ENCODE measurements at places on chromosomes 5 and 9. TPM values are rescaled to one million over a fixed set of nuclear protein-coding genes. Genes with fewer than 3 reads are reported as not detected.
A peak's percentile ranks its signal among the peaks of the same experiment; 100 is the strongest.

DNA sequence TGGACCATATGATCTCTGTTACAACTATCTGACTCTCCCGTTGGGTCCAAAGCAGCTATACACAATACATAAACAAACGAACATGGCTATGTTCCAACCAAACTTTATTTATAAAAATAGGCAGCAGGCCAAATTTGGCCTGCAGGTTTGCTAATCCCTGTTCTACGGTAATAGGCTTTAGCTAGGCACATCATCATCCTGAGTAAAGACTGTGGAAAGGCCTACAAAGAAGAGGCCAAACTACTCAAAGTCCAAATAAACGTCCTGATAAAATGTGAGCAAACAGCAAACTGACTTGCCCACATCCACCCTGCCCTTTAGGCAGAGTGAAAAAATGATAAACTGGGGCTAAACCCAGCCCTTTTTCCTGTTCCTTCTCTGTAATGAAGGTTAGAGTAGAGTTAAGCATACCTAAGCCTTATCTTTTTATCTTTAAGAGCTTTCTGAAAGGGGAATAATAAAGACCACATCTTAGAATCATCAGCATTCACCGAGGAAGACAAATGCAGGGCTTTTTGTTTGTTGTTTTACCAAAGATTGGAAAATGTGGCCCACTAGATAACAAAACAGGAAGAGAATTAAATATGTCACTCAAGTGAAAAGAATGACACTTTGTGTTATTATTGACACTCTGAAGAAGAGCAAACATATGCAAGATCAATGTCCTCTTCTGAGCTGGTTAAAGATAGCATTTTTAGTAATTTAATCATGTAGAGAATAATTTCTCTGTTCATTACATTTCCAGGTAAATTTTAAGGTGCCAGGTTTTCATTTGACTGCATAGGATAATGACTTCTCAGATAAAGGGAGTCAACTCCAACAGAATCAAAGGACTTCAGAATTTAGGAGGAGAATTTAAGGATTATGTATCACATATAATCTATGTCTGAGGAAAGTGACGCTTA, 160.0 kb upstream of the GNA14 start:
- H3K4me1 ChIP-seq, result no peaks in the 10 kb centered on the region
- H3K4me3 ChIP-seq, result no peak overlapping the region
- H3K36me3 ChIP-seq, result no peaks in the 10 kb centered on the region
- no peak for DNase-seq
- no peaks in the 10 kb centered on the region for H3K27me3 ChIP-seq

GRCh38 chr5:90334741-90335140, 74.8 kb downstream of the CETN3 start:
- no peaks in the 10 kb centered on the region for H3K27me3 ChIP-seq
- no peak overlapping the region for H3K4me3 ChIP-seq
- H3K36me3 ChIP-seq, result no peaks in the 10 kb centered on the region

- H3K27ac ChIP-seq, result no peak within 1 kb of the TSS
- no peaks in the 10 kb centered on the region for H3K36me3 ChIP-seq
- no peak within 1 kb of the TSS for H3K4me3 ChIP-seq
- peaks cover 22% of the 10 kb centered on the region for H3K4me1 ChIP-seq
Observed at GRCh38 chr9:122370869-122371755, at the start of gene PTGS1. Gene PTGS1 (plus strand): TSS chr9:122371024. CDS start chr9:122371085, 61 bp downstream.

GRCh38 chr9:81132318-81132717, 557.0 kb downstream of the TLE1 start:
- no peak for DNase-seq
- no peaks in the 10 kb centered on the region for H3K36me3 ChIP-seq
- no peak overlapping the region for H3K4me3 ChIP-seq
- H3K27me3 ChIP-seq, result no peaks in the 10 kb centered on the region
- H3K27ac ChIP-seq, result no peak overlapping the region

DNA sequence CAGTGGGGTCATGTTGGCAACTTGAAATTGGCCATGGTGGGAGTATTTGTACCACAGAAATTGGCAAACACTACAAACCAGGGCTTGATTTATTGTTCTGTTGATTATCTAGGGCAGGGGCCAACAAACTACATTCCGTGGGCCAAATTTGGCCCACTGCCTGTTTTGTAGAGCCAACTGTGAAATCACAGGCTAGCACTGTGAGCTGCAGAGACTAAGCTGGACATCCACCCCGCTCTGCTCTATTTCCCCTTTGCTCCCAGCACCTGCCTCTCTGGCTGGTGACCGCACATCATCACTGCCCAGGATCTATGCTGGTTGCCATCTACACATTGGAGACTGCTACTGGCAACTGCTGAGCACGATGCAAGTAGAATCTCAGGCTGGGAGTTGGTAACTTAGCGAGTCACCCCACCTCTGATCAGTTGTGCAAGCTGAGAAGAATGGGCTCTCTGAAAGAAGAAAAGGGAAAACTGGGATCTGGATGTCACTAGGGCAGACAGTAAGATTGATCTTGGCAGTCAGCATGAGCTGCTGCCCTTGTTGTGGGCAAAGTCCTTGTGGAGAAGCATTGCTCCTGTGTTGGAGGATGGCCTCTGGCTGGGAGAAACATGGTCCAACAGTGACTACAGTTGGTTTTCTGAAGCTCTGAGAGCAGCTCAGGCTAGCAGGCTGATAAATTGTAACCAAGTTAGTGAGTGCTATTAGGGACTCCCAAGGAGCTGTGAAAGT, 144.7 kb upstream of the RAD23B start:
- H3K36me3 ChIP-seq, result no peaks in the 10 kb centered on the region
- H3K4me3 ChIP-seq, result no peak overlapping the region
- H3K27me3 ChIP-seq, result no peaks in the 10 kb centered on the region
- H3K4me1 ChIP-seq, result no peaks in the 10 kb centered on the region
- no peak overlapping the region for H3K27ac ChIP-seq

- no peak overlapping the region for H3K27ac ChIP-seq
- no peaks in the 10 kb centered on the region for H3K27me3 ChIP-seq
- H3K36me3 ChIP-seq, result no peaks in the 10 kb centered on the region
Observed at GRCh38 chr9:12463641-12464040, 229.5 kb upstream of the TYRP1 start.

The SLC46A2 gene
- 0.11 TPM for total RNA-seq

The SLC44A1 gene
- total RNA-seq, result 111 TPM

The TPPP gene
- 17.4 TPM for total RNA-seq

The ABITRAM gene
- total RNA-seq, result 14.9 TPM

DNA sequence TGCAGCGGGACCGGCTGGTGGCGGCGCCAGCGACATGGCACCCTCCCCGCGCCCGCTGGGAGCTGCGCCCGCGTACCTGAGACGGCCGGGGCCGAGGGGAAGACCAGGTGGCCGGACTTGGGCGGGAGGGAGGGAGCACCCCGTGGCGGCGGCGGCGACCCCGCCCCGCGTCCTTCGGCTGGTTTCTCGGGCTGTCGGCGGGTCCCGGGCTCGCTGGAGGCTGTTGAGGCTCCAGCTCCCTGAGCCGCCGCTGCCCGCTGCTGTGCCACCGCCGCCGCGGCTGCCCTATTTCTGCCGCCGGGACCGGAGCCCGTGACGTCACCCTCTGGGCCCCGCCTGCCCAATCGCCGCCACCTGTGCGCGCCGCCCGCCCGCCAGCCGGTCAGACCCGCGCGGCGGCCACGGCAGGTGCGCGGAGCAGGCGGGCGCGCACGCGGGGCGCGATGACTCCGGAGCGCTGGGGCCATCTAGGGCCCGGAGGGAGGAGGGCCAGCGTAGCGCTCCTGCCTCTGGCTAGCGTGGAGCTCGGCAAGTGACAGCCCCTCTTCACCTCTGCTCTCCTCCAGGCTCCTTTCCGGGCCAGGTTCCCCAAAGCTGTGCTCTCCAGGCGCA, at the start of gene FSTL4:
Gene FSTL4 (minus strand): TSS at position 293 of the 612 bp plus-strand sequence.
- H3K4me3 ChIP-seq, result peak within 1 kb of the TSS; percentile 38
- H3K4me1 ChIP-seq, result peaks cover 17% of the 10 kb centered on the region
- no peaks in the 10 kb centered on the region for H3K36me3 ChIP-seq
- no peak within 1 kb of the TSS for H3K27ac ChIP-seq

- H3K4me3 ChIP-seq, result no peak overlapping the region
- no peaks in the 10 kb centered on the region for H3K36me3 ChIP-seq
- peaks cover 3% of the 10 kb centered on the region for H3K4me1 ChIP-seq
- H3K27ac ChIP-seq, result no peak overlapping the region
Observed at GRCh38 chr5:17828681-17829080, 194.4 kb downstream of the TAF11L14 start.

GRCh38 chr5:142874540-142874939, 104.4 kb downstream of the ARHGAP26 start:
- no peak for DNase-seq
- H3K27ac ChIP-seq, result no peak overlapping the region
- H3K4me3 ChIP-seq, result no peak overlapping the region
- no peaks in the 10 kb centered on the region for H3K27me3 ChIP-seq
- no peaks in the 10 kb centered on the region for H3K36me3 ChIP-seq
- peaks cover 21% of the 10 kb centered on the region for H3K4me1 ChIP-seq

- H3K36me3 ChIP-seq, result peaks cover 3% of the 10 kb centered on the region
- H3K27me3 ChIP-seq, result no peaks in the 10 kb centered on the region
- H3K27ac ChIP-seq, result peak overlapping the region; percentile 96
- peak overlapping the region; percentile 79 for H3K4me3 ChIP-seq
- peaks cover 22% of the 10 kb centered on the region for H3K4me1 ChIP-seq
Observed at GRCh38 chr5:134874831-134875655, 872 bp downstream of the TXNDC15 start.

The SLC6A18 gene
- not detected for total RNA-seq

- H3K27me3 ChIP-seq, result no peaks in the 10 kb centered on the region
- H3K36me3 ChIP-seq, result no peaks in the 10 kb centered on the region
- H3K4me3 ChIP-seq, result no peak overlapping the region
Observed at GRCh38 chr9:75490326-75490725, 400.1 kb upstream of the PCSK5 start.

The CXCL14 gene
- total RNA-seq, result 17.0 TPM
